H54 (cell line): ENCODE measurements at places on chromosomes 5 and 9.

DNA sequence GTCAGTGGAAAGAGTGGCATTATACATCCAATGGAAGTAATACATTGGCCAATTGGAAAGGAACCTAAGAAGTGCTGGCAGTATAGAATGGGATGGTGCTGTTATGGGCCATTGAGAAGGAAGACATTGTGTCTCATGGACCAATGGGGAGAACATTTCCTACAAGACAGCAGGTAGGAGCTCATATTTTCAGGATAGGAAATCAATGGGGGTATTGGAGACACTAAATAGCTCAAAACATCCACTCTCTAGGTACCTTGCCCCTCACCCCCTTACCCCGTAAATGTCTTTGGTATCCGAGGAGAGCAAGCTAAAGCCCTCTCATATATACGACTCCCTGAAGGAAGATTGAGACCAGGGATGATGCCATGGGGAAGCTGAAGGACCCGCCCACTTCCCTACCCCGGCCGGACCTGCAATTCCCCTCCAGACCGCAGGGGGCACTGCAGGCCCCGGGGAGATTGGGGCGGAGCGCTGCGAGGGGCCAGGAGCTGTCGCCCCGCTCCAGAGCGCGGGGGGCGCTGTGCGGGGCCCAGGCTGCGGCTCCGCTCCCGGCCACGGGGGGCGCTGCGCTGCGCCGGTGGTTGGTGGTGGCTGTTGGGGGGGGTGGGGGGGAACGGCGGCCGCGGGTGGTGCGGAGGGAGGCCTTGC, at the start of gene KDM3B:
TSS of gene KDM3B (plus strand) at position 615 of the 651 bp plus-strand sequence. CDS start 111 bp downstream, outside the sequence.
- DNase-seq, result peak; percentile 73

GRCh38 chr5:134738133-134738962, at the start of gene CAMLG:
Gene CAMLG, plus strand, starts transcription at chr5:134738548. Its CDS starts 73 bp downstream, at chr5:134738621.
- DNase-seq, result peak; percentile 85

DNA sequence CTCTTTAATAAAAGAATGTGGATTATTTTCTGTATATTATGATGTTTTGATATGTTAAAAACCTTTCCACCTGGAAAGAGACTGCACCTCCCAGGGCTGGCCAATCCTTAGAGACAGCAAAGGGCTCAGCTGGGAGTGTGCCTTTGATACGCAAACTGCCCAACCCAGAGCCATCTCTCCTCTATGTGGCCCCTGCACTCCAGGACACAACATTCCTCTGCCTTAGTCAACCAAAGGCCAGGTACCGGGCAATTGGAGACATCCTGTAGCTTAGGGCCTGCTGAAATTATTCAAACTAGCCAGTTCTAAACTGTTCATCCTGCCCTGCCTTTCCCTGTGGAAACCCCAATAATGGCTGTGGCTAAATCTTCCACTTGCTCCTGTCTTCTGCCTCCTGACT, 5.0 kb upstream of the HSPB3 start:
- no peak for DNase-seq

DNA sequence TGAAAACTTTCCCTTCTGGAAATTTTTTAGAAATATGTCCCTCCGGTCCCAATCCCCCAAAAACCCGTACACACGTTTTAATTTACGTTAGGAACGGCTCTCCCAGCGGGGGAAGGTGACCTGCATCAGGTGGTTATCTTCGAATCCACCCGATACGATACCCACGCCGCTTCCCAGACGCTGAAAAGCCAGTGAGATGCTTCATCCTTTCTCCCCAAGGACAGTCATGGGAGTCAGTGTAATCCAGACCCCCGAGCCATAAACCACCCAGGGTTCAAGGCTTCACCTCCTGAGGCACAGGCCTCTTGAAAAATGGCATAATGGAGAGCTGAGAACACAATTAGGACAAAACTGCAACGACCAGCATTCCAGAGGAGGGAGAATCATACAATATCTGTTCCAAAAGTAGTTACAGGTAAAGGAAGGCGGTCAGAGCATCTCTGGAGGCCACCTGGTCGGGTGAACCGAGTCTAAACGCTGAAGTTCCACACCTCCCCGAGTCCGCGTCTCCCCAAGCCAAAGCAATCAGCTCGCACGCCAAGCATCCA, 857 bp downstream of the FAM169A start:
- DNase-seq, result no peak

- DNase-seq, result no peak
Measured at GRCh38 chr5:69414885-69415583, at the start of gene MARVELD2. Gene MARVELD2, plus strand, starts transcription at chr5:69415116. Its CDS starts 4,270 bp downstream, at chr5:69419386.

DNA sequence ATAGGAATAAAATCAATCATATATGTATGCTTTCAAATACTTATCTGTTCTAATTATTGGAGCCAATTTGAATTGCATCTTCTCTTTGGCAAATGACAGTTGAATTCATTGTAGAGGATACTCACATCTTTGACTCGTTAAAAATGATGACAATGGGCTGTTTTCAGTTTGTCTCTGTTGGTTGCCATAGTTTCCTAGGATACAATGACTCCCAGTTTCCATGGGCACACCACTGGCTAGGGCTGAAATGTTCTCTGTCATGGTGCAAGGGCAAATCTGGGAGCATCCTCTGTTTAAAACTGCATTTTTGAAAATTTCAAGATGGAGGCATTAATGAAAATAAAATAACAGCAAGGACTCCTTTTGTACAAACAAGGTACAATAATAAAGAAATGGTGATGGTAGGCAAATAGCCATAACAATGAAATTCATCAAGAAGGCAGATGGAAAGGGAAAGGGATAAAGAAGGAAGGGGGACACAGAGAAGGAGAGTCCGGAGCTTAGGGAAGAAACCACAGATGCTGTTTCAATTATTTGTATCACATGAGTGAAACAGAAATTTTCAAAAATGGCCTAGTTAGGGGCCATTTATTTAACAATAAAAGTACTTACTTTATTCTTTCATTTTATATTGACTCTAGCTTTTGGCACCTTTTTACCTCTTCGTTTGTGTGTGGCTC, 378.8 kb upstream of the SEMA6A start:
- DNase-seq, result no peak

DNA sequence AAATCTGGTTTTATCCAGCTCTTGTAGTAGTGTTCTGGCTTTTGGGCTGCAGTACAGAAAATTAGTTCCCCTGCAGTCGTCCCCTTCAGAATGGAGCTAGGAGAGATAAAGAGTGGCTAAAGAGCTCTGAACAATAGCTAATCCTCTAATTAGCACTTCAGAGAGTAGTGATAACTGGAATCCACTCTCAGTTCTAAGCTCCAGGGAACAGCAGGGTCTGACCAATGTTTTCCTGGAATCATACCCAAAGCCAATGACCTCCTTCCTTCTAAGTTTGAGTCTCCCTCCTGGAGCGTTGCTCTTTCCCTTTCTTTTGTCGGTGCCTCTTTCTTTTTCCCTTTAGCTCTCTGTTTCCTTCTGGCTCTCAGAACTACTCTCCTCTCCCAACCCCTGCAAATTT, 47.4 kb downstream of the MFAP3 start:
- no peak for DNase-seq

DNA sequence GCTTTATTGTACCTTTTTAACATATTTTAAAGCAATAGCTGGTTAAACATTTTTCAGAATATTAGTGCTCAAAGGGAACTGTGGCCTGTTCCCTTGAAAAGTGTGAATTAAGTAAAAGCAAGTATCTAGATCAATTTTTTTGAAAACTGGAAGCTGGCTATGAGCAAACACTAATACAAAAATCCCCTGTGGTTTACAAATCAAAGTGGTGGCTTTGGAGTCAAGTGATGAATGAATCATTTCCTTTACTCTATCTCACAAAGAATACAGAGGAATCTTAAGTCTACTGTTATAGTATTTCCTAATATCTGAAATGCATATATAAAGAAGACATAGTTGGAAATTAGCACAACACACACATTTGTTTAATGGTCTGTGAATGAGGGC, 212.4 kb upstream of the C9orf72 start:
- DNase-seq, result no peak
